Activated CD4-positive, alpha-beta T cell treated with anti-CD3 and anti-CD28 coated beads for 36 hours (primary cell): ENCODE measurements at places on chromosomes 7 and 10. TPM values are rescaled to one million over a fixed set of nuclear protein-coding genes. Genes with fewer than 3 reads are reported as not detected.

DNA sequence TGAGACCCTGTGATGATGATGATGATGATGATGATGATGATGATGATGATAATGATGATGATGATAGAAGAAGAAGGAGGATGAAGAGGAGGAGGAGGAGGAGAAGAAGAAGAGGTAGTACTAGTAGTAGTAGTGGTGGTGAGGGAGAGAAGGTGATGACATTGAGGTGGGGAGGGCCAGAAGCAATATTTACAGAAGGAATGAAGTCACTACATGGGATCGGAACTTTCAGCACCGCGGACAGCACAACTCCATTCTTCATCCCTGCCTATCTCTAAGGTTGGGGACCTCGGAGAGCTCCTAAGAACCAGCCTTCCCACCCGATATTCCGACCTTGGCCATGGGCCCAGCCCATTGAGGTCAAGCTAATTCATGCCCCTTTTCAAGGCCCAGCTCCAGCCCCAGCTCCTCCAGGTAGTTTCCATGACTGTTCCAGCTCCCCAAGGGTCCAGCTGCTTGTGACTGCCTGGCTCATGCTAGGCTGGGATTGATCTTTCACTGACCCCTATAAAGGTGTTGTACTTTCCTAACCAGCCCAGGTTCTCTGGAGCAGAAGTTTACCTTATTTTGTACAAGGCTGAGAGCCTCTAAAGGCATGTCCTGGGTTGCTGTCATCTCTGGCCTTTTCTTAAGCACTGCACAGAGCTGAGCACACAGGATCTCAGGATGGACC, 10.3 kb downstream of the CRHR2 start:
- DNase-seq, result peak; percentile 54

DNA sequence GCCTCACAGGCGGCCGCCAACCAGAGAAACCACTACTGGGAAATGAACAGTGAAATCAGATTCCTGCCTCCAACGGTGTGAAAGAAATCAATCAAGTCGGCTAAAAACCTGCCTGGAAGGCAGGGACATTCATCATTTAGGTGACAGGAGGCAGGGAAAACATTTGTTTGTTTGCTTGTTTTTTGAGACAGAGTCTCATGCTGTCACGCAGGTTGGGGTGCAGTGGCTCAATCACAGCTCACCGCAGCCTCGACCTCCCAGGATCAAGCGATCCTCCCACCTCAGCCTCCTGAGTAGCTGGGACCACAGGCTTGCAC, 30.5 kb downstream of the AP5Z1 start:
- DNase-seq, result no peak

PON2 gene
- total RNA-seq, result 4.9 TPM

DNA sequence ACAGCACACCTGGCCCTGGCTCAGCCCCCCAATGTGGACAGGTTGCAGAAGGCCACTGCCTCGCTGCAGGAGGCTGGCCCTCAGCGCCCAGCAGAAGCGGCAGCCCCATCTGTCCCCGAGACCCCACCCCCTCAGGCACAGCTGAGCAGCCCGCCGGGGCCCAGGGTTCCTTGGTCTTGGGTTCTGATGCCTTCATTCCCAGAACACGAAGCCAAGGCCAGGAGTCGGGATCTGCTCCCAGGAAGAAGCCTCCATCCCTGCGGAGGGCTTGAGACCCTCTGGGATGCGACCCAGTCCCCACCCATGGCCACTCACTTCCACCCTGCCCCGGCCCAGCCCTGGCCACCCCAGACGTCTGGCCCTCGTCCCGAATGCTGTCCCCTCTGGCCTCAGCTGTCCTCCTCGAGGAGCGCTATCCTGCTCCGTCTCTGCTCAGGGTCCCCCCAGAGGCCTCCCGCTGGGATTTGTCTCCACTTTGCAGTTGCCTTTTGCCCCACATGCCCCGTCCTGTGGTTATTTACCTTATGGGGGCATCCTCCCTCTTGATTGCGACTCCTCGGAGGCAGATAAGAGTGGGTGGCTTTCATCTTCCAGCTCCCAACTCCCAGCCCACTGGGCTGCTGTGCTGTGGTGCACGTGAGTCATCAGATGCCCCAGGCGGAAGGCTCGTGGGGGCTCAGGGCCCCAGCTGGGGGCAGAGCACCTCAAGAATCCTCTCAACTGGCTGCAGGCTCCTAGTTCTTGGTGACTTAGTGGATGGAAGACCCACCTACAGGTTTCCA, 97.5 kb downstream of the MKI67 start:
- DNase-seq, result no peak
